Stimulated activated CD4-positive, alpha-beta T cell treated with anti-CD3 and anti-CD28 coated beads, TNF-alpha, amount 100 ng/mL, for 1 hour (primary cell): ENCODE measurements at places on chromosomes 6 and 20.

DNA sequence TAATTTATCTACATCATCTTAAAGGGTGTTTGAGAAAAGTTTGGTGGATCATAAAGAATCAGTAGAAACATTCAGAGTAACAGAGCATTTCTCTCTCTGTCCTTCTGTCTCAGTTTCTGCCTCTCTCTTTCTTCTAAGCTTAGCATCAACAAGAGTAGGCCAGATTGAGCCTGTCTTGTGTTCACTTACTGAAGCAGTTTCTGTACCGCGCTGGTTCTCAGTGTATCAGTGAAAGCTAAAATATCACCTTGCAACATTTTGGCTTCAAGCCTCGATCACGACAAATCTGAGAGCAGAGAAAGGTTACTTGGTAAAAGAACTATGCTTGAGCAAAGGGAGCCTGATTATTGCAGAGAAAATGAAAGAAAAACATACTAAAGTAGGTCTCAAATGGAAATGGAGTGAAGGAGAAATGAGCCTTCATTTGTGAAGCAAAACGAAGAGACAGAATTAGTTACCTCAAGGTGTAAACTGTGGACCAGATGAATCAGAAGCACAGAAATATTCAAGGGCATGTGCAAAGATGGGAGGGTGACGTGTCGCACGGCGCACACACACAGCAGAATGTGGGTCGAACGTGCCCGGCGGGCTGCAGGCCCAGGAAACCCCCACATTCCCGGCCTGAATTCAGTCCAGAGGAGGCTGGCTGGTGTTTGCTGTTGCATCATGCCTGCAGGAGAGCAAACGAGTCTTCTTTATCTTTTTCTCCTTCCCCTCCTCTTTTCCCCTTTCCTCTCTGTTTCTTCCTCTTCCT lies 509.3 kb downstream of the QKI start:
- DNase-seq = no peak

DNA sequence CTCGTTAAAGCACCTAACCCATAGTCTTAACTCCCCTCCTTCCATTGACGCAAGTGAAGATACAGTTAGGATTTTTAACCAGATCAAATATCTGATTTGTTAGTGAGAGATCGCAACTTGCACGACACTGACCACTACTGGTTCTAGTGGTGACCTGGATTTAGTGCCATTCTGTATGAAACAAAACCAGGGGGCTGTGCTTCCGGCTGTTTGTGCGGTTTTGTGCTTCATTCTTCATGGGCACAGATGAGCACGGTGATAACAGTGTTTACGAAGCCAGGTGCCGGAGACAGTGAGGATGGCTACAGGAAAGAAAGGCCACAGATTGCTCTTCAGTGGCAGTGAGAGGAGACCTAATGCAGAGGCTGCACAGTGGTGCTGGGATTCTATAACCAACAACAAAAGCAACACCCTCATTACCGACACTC lies 75.5 kb downstream of the NOL4L start:
- DNase-seq = peak; percentile 37

DNA sequence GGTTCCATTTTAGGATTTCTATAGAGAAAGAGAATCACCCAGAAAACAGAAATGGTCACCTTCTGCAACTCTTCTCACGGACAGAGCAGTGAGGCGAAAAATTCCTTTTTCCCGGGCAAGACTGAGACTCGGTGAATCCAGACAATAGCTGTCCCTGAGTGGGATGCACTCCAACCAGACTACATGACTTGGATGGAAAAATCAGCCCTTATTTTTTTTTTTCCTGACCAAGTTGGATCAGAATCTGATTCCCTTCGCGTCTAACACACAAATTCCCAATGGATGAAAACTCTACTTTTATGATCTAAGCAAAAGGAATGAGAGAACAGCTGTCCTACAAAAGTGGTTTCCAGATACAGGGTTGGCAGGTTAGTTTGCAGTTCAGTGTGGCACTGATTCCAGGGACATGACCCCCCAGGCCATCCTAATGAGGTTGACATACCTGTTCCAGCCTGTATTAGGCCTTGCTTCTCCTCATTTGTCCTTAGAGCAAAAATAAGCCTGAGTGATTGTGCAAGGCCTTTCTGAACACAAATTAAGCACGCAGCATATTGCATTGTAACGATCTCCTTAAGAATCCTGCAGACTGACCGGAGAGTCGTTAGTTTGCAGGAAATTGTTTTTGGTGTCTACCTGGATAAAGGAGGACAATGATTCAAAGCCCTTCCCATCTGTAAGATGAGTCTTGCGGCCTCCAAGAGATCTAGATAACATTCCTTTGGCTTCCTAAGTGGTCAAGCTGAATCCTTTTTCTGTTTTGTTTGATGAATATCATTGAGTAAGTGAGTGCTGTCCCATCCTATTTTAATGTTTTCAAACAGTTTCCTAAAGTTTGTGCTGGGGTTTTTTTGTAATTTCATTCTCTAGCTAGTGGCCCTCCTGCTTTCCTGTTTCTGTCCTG lies 1.5 kb upstream of the NEDD9 start:
- no peak for DNase-seq

DNA sequence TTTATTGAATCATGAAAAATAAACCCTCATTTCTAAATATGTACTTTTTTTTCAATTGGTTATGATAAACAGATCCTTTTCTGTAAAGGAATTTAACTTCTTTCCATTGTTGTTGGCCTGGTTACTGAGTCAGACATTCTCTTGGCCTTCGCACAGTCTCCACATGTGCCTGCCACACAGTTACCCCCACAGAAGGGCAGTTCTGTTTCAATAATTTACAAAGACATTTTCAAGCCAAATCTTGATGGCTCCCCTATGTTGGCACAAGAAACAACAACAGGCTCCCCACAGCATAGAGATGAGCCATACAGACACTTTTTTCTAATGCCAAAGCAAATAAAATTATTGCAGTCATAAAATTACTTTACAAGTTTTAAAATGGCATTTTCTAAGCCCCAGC lies 55.6 kb upstream of the BEND6 start:
- DNase-seq = no peak

- no peak for DNase-seq
Measured at GRCh38 chr20:14543040-14543439, 205.6 kb upstream of the FLRT3 start.

DNA sequence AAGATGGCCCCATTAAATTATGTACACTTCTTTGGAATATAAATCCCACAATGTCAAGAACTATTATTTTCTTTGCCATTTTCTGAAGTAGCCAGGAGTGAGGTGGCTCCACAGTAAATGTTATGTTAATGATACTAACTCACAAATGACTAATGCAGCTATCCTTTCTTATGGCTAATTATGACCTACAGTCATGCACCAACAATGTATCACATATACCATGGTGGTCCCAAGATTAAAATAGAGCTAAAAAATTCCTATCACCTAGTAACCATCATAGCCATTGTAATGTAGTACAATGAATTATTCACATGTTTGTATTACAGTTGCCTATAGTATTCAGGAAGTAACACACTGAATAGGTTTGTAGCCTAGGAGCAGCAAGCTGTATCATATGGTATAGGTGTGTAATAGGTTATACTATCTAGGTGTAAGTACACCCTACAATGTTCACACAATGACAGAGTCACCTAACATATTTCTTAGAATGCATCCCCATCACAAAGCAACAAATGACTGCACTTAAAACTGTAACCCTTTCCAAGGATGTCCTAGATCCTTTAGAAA lies 15.3 kb downstream of the ECHDC1 start:
- no peak for DNase-seq

GRCh38 chr6:105482227-105482844 lies 79.5 kb upstream of the PREP start:
- DNase-seq = no peak

GRCh38 chr6:153959276-153959675 lies 79.8 kb upstream of the OPRM1 start:
- DNase-seq = no peak

- DNase-seq = no peak
Measured at GRCh38 chr6:141562186-141562811, 570.4 kb upstream of the GJE1 start.

- no peak for DNase-seq
Measured at GRCh38 chr20:43389839-43390626, 67.7 kb upstream of the SRSF6 start.

DNA sequence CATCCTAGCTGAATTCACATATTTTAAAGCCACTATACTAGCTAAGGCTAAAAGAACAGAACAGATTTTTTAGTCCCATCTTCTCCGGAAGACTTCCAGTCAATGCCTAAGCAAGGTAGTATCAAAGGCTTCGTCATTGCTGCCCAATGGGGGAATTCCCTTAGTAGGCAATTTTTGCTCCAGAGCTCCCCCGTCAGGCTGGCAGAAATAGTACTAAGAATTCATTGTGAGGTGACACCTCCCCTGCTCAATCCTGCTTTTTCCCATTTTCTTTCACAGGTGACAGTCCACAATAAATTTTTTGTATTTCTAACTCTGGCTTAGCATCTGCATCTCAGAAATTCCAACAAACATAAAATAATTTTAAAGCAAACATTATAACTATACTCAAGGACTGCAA lies 52.8 kb upstream of the SRSF6 start:
- no peak for DNase-seq

DNA sequence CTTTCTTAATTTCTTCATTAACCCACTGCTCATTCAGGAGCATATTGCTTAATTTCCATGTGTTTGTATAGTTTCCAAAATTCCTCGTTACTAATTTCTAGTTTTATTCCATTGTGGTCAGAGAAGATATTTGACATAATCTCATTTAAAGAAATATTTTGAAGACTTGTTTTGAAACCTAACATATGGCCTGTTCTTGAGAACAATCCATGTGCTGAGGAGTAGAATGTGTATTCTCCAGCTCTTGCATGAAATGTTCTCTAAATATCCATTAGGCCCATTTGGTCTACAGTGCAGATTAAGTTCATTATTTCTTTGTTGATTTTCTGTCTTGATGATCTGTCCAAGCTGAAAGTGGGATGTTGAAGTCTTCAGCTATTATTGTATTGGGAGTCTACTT lies 251.7 kb downstream of the ALDH8A1 start:
- no peak for DNase-seq

DNA sequence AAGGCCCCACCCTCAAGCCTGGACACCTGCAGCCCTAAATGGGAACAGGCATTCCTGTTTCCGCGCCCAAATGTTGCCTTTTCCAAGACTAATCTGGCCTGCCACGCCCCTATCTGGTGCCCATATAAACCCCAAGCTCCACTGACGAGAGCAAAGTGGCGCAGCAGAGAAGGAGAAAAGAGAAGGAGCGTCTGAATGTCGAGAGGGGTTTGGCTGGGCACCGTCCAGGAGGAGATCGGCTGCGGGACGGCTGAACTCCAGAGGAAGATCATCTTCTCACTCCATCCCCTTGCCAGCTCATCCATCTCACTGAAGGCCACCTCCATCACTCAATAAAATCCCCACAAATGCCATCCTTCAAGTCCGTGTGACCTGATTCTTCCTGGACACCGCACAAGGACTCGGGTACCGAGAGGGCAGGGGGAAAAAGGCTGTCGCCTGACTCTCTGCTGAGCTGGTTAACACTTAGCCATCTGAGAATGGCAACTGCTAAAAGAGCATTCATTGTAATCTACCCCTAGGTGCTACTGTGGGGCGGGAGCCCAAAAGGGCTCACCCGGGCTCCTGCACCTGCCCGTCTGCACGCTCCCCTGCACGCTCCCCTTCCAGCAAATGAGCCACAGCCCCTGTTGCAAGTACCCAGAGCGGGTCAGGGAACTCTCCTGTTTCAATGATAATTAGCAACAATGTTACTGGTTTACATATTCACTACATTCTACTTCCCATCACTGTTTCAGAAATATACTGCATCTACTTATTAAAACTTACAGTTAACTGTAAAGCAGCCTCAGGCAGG lies 23.5 kb downstream of the TAF4 start:
- DNase-seq = no peak

DNA sequence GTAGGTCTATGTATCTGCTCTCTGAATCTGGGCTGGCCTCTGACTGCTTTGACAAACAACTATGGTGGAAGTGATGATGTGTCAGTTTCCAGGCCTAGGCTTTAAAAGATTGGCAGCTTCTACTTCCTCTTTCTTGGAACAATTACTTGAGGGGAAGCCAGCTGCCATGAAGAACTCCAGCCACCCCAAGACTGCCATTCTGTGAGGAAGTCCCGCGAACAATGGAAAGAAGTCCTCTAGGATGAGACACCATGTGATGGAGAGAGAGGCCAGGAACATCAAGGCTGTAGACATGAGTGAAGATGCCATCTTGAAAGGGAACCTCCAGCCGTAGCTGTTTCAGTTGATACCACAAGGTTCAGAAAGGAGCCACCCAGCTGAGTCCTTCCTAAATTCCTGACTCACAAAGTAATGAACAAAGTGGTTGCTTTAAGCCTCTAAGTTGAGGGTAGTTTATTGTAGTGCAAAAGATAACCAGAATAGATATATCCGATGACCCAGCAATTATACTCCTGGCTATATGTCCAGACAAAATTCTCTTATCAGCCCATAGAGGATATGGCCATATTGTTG lies 15.3 kb upstream of the TCF15 start:
- no peak for DNase-seq

- DNase-seq = no peak
Measured at GRCh38 chr6:32982084-32982701, 13.8 kb downstream of the BRD2 start.

- no peak for DNase-seq
Measured at GRCh38 chr6:33820784-33821520, 17.1 kb upstream of the MLN start.

GRCh38 chr6:10873374-10873773 lies 8.5 kb downstream of the GCM2 start:
- no peak for DNase-seq

- DNase-seq = no peak
Measured at GRCh38 chr20:60882836-60883235, 369.2 kb upstream of the CDH4 start.

GRCh38 chr6:13725570-13725969 lies 13.9 kb upstream of the RANBP9 start:
- DNase-seq = no peak

GRCh38 chr6:24357336-24358218 lies at the start of gene DCDC2:
Gene DCDC2, minus strand, starts transcription at chr6:24358059. Its CDS starts 309 bp downstream, at chr6:24357750.
- peak; percentile 8 for DNase-seq

DNA sequence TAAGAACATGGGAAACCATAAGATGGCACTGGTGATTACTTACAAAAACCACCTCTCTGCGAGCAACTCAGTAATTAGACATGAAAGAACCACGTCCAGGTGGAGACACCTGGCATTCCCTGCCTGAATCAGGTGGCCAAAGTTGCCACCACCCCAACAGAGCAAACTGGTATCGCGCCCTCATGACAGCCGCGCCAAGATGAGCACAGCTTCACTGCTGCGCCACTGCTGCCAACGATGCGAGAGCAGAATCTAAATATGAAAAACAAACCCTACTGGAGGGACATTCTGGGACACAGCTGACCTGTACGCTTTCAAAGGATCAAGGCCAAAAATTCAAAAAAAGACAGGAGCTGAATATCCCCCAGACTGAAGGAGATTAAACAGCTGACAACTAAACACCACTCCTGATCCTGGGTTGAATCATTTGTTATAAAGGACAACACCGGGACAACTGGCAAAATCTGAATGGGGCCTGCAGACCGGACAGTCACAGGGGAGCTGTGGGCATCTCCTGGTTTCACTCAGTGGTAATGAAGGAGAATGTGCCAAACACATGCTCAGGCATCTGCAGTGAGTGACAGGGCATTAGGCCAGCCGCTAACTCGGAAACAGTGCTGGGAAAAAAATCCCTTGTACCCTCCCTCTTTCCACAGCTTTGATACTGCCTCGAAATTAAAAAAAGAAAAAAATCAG lies 17.4 kb downstream of the CST7 start:
- no peak for DNase-seq
